A549 treated with Hydrocortisone at 1 μM for 4 hours (cell line): ENCODE measurements at places on chromosomes 5 and 9. TPM values are rescaled to one million over a fixed set of nuclear protein-coding genes. Genes with fewer than 3 reads are reported as not detected.

ZNF483 gene
- 0.18 to 0.94 TPM (median 0.49 TPM) in 5 replicates for total RNA-seq

MEGF9 gene
- total RNA-seq = 16.2 to 26.1 TPM (median 20.5 TPM) in 5 replicates

TAF11L5 gene
- total RNA-seq = not detected in 5 replicates

FOXD4L4 gene
- total RNA-seq = 0.07 to 0.09 TPM (median 0.08 TPM) in 3 of 5 replicates, not detected in the others

PCDHGC5 gene
- 0.02 TPM in 1 of 5 replicates, not detected in the others for total RNA-seq

KCNV2 gene
- not detected in 5 replicates for total RNA-seq

TCERG1 gene
- 43.1 to 55.0 TPM (median 44.7 TPM) in 5 replicates for total RNA-seq

OBP2A gene
- total RNA-seq = 0.14 TPM in 1 of 5 replicates, not detected in the others

PCDHB15 gene
- total RNA-seq = 0.03 to 0.14 TPM (median 0.06 TPM) in 5 replicates

CERCAM gene
- 32.2 to 40.3 TPM (median 37.9 TPM) in 5 replicates for total RNA-seq

SLC45A2 gene
- total RNA-seq = not detected in 5 replicates

GFPT2 gene
- total RNA-seq = 49.7 to 59.4 TPM (median 53.9 TPM) in 5 replicates

C5orf63 gene
- 2.9 to 4.6 TPM (median 3.4 TPM) in 5 replicates for total RNA-seq

TCF7 gene
- 9.7 to 11.2 TPM (median 11.1 TPM) in 5 replicates for total RNA-seq
